Iris pigment epithelial cell (primary cell): ENCODE measurements at places on chromosomes 12 and 14.

DNA sequence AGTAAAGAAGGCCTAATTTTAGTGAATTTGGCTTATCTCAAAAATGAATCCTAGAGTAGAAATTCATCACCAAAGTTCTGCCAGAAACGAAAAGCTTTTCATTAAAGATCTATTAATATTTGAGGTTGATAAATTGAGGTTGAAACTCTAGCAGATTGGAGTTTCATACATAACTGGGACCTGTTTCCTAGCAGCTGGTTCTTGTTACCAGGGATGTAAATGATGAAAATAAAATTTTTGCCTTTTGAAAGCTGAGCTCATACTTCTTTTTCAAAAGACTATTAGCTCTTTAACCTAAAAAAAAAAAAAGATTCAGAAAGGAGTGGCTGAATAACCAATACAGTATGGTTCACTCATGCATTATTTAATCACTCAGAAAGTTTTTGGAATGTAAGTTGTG is 98.3 kb downstream of the PTGER2 start:
- DNase-seq: no peak

DNA sequence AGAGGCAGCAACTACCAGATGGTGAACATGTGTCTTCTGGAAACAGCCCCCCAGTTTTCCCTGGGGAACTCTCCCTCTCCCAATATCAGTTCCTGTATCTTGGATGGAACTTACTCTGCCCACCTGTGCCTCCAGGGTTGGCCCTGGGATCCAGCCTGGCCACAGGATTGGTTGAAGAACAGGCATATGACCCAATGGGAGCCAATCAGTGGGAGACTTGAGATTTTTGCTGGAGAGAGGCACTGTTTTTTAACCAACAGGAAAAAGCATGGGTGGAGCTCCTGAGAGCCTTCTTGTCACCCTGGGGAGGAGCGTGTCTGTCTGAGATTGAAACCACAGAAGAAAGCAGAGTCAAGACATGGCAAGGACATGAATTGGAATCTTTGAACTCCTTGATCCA is 33.6 kb upstream of the COX6A1 start:
- DNase-seq: no peak

GRCh38 chr12:3532931-3533702 is 42.1 kb downstream of the PRMT8 start:
- DNase-seq: no peak

GRCh38 chr12:130202201-130202600 is 39.9 kb downstream of the FZD10 start:
- DNase-seq: no peak

DNA sequence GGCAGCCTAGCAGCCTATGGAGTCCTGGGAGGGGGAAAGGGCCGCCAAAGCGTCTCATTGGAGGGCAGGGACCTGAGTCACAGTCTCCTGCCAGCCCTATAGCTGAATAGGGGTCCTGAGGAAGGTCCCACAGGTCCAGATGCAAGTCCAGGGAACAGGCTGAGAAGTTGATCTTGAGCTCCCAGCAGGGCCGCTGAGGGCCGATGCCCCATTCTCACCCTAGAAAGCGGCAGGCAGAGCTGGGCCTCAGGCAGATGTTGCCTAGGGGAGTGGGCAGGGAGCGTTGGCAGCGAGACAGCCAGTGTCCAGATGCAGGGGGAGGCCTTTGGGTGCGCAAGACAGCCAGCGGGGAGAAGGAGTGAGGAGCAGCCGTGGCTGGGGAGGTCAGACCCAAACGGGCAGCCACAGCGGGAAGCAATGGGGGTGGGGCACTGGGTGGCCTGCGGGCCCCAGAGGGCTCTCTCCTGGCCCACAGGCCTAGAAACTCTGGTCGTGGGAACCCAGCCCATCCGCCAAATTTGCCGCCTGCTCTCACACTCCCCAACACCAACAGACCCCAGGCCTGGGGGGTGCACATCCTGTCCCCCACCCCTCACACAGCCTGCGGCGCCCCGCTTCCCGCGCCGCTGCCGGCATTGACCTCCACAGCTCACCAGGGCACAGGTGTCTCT is 1.1 kb downstream of the HDAC7 start:
- DNase-seq: no peak

DNA sequence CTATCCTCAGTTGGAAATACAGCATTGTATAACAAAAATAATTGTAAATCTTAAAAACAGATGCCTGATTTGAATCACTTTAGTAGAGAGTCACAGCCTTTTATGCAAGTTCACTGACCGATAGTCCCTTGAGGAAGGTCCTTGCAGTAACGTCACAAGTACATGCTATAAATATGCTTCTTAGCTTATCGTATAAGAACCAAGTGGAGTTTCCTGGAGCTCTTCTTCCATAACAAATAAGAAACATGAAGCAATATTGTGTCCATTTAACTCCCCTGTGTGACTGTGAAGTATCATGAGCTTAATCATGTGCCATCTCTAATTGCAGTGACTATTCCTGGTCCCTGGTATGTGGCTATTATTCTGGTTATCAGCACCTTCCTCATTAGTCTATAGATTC is 107.9 kb downstream of the SLC38A4 start:
- no peak for DNase-seq

- no peak for DNase-seq
Observed at GRCh38 chr12:120376934-120377572, 8.1 kb upstream of the MSI1 start.

DNA sequence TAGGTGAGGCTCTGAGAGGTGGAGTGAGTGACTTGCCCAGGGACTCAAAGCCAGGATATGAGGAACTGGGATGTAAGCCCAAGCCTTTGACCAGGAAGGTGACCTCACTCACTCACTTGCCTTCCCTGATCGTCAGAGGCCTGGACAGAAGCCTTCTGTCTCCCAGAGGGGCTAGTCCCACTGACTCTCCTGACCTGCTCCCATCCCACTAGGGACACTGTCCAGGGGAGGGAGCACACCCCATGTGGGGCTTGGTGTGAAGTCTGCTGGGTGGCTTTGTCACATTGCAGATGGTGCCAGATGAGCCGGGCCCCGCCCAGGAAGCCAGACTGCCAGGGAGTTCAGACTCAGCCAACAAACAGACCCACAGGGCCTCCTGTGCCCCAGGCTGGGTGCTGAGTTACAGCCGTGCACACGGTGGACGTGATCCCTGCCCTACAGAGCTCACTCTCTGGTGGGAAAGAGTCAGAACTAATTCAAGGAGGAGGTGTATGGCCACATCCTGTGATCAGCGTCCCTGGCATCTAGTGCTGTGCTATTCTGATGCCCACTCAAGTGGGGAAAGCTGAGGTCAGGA is 28.3 kb downstream of the MMAB start:
- DNase-seq: peak; percentile 25

DNA sequence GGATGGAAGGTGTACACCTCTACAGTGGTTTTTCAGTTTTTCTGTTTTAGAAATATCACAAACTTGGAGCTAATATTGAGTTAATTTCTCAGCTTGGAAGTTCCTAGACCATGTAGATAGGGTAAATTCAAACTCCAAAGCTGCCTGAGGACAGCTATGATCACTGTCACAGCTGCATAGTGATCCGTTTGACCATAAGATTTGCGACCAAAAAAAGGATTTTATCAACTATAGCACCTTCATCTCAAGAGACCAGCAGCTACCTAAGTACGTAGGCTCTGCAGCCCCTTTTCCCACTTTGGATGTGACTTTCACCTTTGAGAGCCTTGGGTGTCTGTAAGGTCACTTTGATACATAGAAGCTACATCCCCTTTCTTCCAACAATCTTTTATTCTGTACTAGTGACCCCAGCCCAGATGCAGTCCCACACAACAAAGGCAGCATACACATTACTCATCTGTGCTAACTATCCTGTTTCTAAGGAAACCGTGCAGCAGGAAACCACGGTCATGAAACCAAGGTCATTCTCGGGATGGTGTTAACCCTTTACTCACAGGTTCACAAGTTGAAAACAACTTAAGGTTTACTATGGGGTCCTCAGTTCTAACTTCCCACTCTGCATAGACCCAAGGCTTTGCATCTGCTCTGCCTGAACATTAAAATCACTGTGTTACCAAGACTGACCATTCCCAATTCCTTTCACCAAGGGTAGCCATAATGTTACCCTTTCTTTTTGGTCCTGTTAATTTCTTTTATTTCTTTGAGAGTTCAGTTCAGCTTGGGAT is 75.4 kb downstream of the IFT81 start:
- peak; percentile 93 for DNase-seq

DNA sequence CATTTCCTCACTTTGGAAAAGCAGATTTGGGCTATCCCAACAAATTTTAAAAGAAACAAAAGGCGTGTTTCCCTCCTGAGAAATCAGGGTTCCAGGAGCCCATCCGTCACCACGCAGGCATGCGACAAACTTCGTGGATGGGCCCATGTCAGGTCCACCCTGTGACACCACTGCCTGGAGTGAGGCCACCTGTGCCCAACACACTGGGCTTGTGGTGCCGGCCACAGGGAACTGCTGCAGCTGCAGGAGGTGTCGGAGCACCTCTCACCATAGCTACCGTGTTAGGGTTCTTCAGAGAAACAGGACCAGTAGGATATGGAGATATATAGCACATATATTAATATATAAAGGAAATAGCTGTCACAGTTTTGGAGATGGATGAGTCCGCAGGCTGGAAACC is 53.0 kb upstream of the BCL11B start:
- DNase-seq: no peak

DNA sequence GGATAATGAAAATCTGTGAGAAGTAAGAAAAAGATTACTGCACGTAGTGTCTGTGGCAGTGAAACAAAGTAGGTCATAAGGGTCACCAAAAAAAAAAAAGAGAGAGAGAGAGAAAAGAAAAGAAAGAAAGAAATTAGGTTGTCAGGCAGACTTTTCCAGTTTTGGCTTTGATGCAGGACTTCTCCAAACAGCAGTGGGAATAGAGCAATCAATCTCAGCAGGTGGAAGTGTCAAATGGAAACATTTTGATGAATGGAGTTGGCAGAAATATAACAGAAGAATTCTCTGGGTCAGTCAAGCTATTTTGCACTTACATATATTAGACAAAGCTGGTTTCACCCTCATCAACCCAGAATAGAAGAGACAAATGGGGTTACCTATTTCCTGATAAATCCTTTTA is 745.8 kb downstream of the SLC6A15 start:
- no peak for DNase-seq

DNA sequence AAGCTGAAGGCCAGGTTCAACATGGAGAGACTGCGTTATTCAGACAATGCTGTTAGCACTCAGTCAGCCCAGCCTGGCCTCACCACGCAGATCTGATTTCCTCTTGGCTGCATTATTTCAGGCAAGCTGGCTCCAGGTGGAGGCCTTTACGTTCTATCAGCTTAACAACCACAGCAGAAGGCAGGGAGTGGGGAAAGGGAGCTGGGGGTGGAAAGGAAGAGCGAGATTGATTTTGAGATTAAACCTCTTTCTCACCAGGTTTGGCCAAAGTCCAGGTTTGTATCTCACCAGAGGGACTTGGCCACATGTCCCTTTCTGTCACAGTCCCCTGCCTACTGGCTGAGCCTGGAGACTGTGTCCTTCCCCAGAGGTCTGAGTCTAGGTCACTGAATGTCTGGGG is 543.7 kb upstream of the TMEM132C start:
- no peak for DNase-seq

GRCh38 chr12:116534311-116535121 is 24.7 kb upstream of the MAP1LC3B2 start:
- peak; percentile 26 for DNase-seq

GRCh38 chr12:15227004-15227679 is 5.9 kb upstream of the RERG start:
- peak; percentile 81 for DNase-seq

DNA sequence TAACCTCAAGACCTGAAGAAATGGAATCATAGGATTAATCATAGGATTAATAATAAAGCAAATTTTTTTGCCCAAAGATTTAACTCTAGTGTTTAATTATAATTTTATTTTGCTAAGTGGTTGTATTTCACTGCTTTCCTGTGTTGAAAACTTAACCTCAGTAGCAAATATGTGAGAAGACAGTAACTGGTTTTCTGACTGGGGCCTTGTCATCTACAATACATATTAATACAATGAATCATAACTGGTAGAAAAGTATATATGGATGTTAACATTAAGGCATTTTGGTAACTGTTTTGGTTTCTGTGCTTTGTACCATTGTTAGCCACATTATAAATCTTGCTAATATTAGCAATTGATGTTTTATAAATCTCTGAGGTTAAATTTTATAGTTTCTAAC is 92.2 kb downstream of the ACSS3 start:
- peak; percentile 64 for DNase-seq

GRCh38 chr14:94401083-94401482 is 12.7 kb upstream of the SERPINA1 start:
- DNase-seq: peak; percentile 49

DNA sequence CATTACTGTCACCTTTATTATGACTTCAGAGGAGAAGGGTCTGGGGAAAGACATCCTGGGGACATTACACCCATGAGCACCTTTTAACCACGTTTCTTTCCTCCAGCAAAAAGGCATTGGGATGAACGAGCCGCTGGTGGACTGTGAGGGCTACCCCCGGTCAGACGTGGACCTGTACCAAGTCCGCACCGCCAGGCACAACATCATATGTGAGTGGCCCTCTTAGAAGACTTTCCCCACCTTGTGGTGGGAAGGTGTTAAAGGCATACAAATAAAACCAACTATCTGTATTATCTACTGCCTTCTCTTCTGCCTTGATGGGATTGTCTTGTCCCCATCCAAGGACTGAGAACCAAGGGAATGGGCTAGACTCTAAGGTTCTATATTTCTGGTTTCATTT is 6.0 kb downstream of the PSMD9 start:
- peak; percentile 69 for DNase-seq

DNA sequence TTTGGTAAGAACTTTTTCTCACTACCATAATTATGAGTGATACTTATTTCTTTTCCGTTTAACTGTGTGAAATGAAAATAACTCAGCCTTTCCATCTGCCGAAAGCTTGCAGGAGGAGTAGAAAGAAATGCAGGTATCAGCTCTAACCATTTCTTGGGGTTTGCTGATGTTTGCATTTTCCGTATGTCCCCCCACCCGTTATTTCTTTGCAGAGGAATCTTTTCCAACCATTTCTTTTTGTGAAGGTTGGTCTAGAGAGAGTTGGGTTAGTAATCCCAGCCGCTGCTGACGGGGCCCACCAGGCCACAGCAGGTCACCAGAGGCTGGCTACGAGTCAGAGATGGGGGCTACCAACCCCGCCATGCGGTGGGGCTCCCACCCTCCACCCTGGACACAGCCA is 7.0 kb upstream of the PIWIL1 start:
- DNase-seq: no peak

GRCh38 chr12:31714406-31715271 is 14.2 kb downstream of the AMN1 start:
- DNase-seq: no peak

DNA sequence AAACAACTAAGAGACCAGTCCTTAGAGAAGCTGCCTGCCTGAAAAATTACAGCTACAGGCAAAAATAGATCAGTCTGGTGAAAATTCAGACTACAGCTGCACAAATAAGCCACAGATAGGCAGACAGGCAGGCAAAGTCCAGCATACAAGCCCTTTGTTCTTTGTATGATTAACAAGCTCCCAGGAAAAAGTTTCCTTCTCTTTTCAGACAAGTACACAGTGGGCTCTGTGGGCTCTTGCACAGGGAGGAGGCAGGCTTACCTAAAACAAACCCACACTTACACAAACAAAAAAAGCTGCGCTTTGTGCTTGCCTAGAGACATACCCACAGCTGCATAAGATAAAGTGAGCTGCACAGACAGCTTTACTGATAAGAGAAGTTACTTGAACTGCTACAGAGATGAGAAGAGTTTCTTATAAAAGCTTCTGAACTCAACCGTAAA is 7.7 kb downstream of the OR6C68 start:
- DNase-seq: no peak
